ENCODE measurements at places on chromosomes 11 and 22.
A peak's percentile ranks its signal among the peaks of the same experiment; 100 is the strongest.

DNA sequence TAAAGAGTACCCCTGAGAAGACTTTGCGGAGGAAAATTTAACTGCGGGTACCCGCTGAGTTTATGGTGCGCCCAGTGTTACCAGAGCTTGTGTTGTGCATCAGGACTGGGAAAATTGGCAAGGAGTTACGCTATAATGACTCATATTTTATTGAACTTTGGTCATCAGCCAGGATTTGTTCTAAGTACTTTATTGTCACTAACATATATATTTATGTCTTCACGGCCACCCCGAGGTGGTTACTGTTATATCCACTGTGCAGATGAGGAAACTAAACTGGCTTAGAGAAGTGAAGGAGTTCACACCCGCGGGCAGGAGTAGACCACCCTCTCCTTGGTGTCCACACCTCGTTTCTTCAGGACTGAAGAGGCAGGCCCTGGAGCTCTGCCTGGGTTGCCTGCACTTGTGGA, 667 bp downstream of the ACCS start:
- peak; percentile 67 for DNase-seq

DNA sequence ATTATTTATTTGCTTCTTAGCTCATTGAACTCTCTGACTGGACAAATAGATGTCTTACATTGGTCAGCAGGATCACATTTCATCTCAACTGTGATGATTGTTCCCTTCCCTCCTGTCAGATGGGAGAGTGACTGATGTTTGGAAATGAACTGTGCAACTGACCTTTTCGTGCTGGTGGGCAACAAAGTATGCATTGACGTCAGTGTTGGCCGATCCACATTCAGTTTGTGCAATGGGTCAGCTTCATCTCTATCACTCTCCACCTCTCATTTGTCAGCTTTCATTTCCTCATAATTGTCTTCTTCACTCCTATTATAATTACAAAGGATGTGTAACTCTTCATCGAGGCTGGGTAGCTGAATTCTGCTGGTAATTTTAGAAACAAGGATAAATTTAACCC, 71.3 kb downstream of the PPP2R1B start:
- DNase-seq: peak; percentile 88

- no peak for DNase-seq
Measured at GRCh38 chr11:7253800-7254199, 2.1 kb downstream of the SYT9 start.

DNA sequence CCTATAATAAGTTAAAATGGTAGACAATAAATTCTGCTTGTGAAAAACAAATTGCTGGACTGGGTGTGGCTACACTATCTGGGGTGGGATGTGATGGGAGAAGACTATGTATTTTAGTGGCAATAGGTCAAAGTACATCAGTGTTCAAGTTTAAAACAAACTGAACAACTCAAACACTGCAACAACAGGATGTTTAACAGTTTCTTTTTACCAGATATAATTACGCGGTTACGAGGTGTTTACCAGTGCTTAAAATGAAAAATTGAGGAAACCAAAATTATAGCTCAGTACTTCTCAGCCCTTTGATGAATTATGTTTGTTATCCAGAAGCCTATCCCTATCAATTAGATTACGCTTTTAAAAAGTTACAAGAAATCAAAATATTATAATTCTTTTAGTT, 3.2 kb downstream of the PRDM10 start:
- DNase-seq: no peak

- peak; percentile 71 for DNase-seq
Measured at GRCh38 chr11:12066799-12067508, 43.4 kb upstream of the MICAL2 start.

GRCh38 chr22:28021116-28021997, 102.3 kb upstream of the PITPNB start:
- DNase-seq: no peak

- DNase-seq: no peak
Measured at GRCh38 chr11:117878314-117878938, 2.0 kb upstream of the FXYD6 start.

- DNase-seq: no peak
Measured at GRCh38 chr11:1041149-1041467, 4.6 kb upstream of the MUC6 start.

DNA sequence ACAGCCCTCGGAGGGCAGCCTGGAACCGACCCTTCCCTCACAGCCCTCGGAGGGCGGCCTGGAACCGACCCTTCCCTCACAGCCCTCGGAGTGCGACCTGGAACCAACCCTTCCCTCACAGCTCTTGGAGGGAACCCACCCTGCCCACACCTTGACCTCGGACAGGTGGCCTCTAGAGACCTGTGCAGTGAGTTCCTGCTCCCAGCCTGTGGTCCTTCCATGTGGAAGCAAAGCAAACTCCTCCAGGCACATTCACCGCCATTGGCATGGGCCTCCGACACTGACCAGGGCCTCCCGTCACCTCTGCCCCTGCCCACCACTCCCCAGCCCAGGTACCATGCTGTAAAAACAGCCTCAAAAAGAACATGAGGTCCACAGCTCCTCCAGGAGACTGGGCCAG, 272.1 kb downstream of the BRD1 start:
- DNase-seq: no peak

DNA sequence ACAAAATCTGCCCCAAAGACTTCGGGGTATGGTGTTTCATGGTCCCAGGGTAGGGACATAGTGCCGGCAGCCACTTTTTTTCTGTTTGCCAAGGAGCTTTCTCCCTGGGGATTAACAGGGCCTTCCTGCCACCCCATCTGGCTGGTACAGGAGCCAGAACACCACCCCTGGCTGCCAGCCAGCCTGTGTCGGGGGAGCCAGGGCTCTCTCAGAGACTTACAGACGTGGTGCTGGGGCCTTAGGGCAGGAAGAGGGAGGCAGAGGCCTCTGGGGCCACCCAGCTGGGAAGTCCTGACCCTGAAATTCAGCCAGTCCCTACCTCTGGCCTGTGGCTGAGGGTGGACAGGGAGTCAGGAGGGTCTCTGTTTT, 52.4 kb upstream of the CDON start:
- no peak for DNase-seq

All from fibroblast of upper back skin (primary cell).